ENCODE measurements at places on chromosomes 7 and 10.

GRCh38 chr7:107118109-107118900 lies 50.5 kb upstream of the HBP1 start:
- DNase-seq: no peak

DNA sequence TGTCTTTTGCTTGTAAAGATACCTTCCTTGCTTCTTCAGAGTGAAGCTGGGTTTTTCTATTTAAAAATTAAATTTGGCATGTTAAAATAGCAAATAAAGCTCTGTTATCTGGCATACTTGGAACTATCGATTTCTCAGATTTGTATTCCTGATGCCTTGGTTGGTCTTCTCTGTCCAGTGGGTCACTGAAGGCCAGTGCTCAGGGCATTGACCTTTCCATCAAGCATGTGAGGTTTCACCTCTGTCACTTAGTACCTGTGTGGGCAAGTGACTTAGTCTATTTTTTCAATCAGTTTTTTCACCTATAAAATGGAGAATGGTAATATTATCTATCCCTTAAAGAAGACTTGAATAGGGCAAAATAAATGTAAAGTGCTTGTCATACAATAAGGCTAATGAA lies 311.3 kb downstream of the BICC1 start:
- DNase-seq: no peak

GRCh38 chr7:103859709-103860108 lies 129.7 kb downstream of the RELN start:
- no peak for DNase-seq

- no peak for DNase-seq
Observed at GRCh38 chr10:118773041-118773440, 18.3 kb upstream of the CACUL1 start.

DNA sequence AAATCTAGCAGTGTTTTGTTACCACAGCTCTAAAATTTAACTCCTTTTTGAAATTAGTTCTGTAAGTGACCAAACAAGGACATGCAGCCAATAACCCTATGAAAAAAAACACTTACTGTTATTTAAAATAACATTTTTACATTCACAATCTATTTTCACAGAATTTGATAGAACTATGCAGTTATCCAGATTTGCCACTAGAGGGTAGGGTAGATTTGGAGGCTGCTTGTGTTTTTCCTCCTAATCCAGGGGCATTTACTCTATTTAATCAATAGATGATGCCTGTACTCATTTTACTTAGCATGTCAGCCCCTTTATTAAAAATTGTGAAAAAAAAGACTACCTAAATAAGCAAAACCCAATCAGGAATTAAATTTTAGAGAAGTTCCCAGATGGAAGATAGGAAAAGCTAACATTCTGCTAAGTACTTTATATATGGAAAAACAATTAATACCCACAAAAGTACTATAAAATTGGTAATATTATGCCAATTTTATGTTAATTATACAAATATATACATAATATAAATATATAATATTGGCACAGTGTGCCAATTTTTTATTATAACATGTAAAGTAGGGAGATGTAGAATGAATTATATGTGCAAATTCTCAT lies 18.1 kb upstream of the LIPK start:
- DNase-seq: no peak

- no peak for DNase-seq
Observed at GRCh38 chr10:60986791-60987190, 42.8 kb upstream of the RHOBTB1 start.

DNA sequence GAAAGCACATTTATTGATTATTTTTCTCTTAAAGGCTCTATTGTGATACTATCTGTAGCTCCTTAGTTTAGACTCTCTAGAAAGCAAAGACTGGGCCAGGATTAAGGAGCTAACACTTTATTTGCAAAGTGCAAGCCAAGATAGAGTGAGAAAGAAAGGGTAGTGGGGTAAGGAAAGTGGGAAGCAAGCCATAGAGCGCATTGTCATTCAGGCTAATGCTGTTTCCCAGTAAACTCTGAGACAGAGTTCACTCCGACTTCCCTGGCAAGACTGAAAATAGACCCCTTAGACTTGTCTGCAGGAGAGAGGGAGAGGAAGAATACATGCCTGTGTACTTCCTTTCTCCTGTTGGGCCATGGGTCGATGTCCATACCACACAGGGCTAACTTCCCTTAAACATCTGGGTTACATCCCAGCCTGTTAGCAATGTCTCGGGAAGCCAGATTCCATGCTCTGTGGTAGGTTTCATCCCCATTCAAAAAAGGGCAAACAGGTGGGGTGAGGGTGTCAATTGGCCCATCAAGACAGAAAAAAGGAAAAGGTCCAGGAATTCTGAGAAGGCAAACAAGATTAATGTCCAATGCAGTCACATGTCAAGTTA lies 875.8 kb upstream of the CELF2 start:
- no peak for DNase-seq

DNA sequence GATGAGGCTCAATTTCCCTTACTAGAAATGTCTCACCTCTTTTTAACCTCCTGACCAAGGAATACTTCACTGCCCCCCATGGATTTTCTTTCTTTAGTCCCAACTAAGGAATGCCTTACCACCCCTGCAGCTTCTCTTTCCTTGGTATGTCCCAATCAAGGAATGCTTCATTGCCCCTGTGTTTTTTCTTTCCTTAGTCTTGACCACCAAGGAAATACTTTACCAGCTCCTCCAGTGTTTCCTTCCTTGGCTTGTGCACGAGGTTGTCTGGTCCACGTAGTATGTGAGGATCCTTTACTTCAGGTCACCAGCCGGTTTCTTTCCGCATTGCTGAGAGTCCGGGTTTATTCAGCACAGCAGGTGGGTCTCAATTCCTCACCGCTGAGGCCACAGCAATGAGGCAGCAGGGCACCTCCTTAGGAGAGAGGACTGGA lies 59.3 kb downstream of the CYP2C9 start:
- no peak for DNase-seq

GRCh38 chr7:43572516-43573049 lies 10.3 kb upstream of the STK17A start:
- DNase-seq: no peak

- DNase-seq: no peak
Observed at GRCh38 chr7:73701357-73701995, 18.0 kb downstream of the STX1A start.

Measured in stimulated activated CD4-positive, alpha-beta T cell treated with anti-CD3 and anti-CD28 coated beads, Interleukin-12 subunit alpha, Interleukin-12 subunit beta, amount 100 ng/mL, for 24 hours (primary cell).